ENCODE measurements at places on chromosomes 4 and X. TPM values are rescaled to one million over a fixed set of nuclear protein-coding genes. Genes with fewer than 3 reads are reported as not detected.

The SASH3 gene
- not detected for total RNA-seq

The MSX1 gene
- total RNA-seq: 10.9 TPM

The IL21 gene
- total RNA-seq: not detected

The XG gene
- not detected for total RNA-seq

The NDST3 gene
- not detected for total RNA-seq

The MAGEA11 gene
- not detected for total RNA-seq
